ENCODE measurements at places on chromosomes 4 and X.

DNA sequence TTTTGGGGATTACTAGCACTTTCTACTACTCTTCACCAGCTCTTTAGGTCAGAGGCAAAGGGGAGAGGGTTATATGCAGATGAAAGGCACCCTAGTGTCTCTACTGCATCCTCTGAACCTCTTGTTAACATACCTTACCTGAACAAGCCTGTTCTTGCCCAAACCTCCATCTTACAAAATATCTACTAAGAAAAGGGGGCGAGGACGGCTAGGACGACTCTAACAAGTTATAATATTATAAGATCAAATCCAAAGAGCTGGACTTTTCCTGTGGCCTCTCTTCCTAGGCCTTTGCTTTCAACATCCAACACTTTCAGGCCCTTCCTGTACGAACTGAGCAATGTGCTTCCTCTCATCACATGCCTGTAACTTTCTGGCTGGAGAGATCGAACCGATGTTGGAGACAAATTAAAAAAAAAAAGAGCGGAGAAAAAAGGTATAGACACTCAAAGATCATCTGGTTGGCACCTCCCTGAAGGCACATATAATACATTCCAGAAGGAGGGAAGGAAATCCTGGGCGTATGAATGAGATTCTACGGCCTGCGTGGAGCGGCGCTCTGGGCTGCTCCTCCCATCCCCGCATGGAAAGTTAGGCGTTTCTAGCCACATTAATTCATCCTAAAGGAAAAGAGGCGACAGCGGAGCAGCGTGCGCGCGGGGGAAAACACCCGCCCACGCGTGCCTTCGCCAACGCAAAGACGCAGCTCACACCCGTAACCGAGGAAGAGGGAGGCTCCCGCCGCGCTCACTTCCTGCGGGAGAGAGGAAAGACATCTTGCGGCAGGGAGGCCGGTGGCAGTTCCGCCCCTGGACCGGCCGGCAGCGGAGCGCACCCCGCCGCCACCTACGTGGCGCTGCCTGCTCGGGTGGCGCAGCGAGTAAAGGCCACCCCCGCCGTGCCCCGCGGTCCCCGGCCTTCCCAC, 808 bp downstream of the PRDM5 start:
- DNase-seq: no peak

DNA sequence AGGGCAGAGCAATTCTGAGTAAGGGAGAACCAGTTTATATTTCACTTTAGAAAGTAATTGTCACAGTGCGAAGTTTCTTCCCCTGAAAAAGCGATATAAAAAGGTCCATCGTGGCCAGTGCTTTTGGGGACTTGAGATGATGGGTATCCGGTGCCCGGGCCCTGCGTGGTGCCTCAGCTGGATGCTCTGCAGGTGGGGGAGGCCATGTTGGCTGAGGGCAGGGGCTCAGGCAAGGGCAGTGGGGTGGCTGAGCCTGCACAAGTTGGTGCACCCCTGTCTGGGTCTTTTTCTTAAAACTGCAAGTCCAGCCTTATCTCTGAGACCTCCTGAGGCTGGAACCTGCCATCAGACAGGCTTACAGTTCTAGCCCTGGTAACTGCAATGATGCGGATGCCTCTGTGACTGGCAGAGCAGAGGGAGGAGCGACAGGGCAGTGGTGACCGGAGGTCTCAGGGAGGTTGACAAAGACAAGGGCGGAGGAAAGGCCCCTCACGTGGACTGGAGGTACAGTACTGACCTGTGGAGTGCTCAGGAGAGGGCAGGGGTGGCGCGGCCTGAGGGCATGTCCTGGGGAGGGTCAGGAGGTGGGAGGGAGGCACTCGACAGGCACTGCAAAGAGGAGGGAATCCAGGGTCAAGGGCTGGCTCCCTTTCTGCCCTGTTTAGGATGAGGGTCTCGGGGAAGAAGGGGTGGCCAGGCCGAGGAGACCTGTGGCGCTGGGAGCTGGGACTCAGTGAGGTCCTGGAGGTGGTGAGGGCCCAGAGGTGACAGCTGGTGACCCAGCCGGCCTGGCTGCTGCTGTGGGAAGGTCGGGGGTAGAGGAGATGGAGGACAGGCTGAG, 1.8 kb downstream of the RGS12 start:
- no peak for DNase-seq

DNA sequence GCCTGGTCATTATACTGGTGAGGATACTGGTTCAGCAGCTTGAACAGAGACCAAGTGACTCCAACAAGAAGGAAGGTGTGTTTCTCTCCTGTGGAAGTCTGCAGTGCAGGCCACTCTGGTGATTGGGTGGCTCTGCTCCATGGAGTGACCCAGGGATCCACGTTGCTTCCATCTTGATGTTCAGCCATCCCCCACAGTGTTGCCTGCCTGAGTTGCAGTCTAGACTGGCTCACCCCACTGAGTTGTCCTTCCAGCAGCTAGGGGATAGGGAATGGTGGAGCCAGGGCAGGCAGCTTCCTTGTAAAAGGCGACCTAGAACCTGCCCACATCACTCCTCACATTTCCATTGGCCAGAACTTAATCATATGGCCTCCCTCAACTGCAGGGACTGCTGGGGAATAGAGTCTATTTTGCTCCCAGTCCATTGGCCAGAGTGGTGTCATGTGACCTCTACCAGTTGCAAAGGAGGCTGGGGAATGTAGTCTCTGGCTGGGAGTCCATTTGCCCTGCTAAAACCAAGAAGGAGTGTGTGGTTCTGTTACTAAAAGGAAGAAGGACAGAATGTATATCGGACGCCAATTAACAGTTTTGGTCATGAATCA, 8.0 kb downstream of the MAN2B2 start:
- no peak for DNase-seq

GRCh38 chrX:44101281-44101680, 128.1 kb upstream of the NDP start:
- no peak for DNase-seq

- no peak for DNase-seq
These were observed 251.0 kb downstream of the ZNF674 start for GRCh38 chrX:46294234-46294633.

DNA sequence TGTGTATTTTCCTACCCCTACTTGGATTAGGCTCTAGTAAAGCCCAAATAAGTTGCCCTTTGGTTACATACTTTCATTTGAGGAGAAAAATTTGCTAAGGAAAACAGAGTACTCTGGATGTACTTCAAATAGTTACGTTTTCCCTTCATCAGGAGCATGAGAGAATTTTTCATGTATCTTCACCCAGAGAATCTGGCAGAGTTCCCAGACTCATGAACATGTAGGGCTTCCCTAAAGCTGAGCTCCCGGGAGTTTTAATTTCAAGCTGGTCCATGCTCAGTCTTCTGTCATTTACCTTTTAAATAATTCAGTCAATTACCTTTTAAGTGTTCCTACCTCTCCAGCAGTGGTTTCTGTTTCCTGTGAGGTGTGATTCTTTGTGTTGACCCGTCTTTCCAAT, 367.5 kb upstream of the GRID2 start:
- no peak for DNase-seq

GRCh38 chr4:26462874-26463273, 27.4 kb downstream of the CCKAR start:
- no peak for DNase-seq

DNA sequence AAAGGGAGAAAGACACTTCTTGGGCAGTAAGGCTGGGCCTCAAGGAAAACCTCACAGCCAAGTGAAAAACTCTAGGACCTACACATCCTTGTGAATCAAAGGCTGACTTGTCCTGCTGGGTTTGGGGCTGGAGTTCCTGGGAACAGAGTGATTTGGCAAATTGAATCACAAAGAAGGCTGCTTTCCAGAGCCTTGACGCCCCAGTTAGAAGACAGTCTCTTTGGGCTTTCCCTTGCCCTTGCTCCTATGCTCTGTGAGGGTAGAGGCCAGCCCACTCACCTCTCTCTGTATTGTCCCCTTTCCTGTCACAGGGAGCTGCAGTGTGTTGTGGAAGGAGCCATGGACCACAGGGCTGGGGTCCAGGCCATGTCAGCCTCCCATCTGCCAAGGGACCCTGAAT, 9.6 kb downstream of the AMER1 start:
- DNase-seq: no peak

DNA sequence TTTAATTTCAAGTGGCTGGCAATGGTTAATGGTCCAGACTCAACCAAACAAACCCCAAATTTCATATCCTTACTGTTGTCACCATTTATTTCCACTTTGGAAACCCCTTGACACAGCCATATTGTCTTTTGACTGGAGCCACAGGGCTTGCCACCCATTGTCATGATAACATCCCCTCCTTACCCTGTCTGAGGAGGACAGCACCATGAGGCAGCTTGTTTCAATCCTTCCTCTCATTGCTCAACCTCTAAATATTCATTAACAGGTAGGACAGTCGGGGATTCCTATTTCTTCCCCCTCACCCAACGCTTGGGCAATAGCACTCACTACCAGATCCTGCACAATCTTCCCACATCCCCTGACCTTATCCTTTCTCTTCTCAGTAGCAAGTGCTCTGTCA, 92.1 kb downstream of the CEP135 start:
- DNase-seq: no peak

- no peak for DNase-seq
These were observed 92.9 kb downstream of the EGF start for GRCh38 chr4:110005461-110006056.

- DNase-seq: no peak
These were observed 67.0 kb downstream of the TNIP2 start for GRCh38 chr4:2689114-2689513.

- DNase-seq: no peak
These were observed 66.2 kb downstream of the IRF2 start for GRCh38 chr4:184408021-184408683.

DNA sequence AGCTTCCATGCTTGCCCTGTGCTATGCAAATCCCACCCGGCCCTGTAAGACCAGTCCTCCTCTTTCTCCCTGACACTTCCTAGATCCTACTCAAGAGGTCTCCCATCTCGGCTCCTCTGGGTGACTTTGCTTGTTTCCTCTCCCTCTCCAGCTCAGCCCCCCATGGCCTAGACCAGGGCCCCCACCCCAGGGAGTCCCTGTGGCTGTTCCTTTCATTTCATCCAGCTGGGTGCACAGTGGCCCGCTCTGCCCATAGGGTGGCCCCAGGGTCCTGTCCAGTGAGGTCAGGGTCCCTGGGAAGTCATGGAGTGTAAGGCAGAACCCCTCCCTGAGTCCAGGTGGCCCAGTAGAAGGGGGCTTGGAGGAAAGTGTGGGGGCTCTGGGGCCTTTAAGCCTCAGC, 52.3 kb upstream of the NKX1-1 start:
- no peak for DNase-seq

DNA sequence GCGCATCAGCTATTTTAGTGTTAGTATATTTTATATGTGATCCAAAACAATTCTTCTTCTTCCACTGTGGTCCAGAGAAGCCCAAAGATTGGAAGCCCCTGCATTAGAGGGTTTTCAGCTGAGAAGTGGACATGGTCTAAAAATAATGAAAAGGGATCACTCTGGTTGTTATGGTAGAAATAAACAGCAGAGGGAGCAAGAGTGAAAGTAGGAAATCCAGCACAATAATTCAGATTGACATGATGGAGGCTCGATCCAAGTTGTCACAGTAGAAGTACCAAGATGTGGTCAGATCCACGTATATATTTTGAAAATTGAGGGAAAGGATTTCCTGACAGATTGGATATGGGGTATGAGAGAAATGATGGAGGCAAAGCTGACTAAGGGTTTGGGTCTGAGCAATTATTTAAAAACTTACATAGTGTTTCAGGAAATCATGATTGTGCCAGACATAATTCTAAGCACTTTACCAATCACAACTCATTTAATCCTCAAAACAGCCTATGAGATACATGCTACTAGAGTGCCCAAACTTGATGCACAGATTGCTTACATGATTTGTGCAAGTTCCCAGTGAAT, 17.0 kb upstream of the TMEM144 start:
- no peak for DNase-seq

GRCh38 chr4:4216648-4217047, 10.1 kb downstream of the OTOP1 start:
- no peak for DNase-seq

GRCh38 chr4:138598226-138598625, 356.1 kb upstream of the SLC7A11 start:
- no peak for DNase-seq

DNA sequence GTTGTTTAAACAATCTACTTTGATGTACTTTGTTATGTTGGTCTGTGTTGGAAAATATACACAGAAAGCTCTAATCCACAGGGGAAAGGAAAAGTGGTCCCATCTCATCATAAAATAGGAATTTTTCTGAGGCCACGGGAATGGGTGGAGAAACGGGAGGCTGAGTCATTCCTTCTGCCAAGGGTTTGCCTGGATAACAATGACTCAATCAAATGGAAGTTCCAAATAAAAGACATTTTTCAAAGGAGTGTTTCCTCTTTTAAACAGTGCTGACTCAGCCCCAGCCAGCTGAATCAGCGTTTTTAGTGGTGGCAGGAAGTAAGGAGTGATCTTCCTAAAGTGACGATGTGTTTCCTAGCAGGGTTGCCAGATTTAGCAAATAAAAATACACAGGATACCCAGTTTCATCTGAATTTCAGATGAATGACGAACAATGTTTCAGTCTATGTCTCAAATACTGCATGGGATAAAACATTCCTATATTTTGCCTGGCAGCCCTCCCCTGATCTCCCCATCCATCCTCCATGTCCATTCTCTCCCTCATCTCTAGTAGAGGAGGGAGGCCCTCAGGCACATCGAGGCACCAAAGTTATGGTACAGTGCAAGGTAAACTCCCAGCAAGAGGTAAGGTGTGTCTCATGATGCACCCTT, 345.4 kb upstream of the GATB start:
- no peak for DNase-seq

- no peak for DNase-seq
These were observed 67.4 kb downstream of the CBLL2 start for GRCh38 chrX:22340022-22340616.

- no peak for DNase-seq
These were observed 9.6 kb downstream of the PPP3CA start for GRCh38 chr4:101337688-101338087.

- DNase-seq: no peak
These were observed 7.3 kb upstream of the PRSS12 start for GRCh38 chr4:118360106-118360505.

GRCh38 chr4:102541697-102542096, 40.5 kb downstream of the NFKB1 start:
- DNase-seq: no peak
